Renal cortex interstitium (tissue), 15 donors: ENCODE measurements at places on chromosomes 7 and 10.

DNA sequence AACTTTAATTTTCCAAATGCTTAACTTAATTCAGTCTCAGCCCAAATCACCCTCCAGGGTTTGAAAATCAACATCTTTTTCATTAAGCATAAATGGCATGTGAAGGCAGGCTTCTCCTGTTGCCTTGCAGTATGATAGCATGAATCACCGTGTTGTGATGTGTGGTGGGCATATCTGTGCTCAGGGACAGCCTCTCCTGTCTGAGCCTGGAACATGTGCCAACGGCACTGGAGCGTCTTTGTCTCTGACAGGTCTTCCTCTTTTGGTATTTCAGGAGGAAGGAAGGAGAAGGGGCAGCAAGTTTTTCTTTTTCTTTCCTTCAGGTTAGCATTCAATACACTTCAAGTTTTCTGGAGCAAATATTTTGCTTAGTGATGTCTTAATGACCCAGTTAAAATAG is 57.6 kb downstream of the LRGUK start:
- DNase-seq = no peak

DNA sequence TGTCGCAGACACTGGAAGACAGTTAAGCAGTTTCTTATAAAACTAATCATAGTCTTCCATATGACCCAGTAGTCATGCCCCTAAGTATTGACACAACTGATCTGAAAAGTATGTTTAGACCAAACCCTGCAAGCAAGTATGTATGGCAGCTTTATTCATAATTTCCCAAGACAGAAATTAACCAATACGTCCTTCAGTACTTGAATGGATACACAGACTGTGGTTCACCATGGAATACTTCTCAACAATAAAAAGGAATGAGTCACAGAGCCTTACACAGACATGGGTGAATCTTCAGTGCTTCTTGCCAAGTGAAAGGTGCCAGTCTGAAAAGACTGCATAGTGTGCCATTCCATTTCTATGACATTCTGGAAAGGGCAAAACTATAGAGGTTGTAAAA is 50.2 kb upstream of the AKR1E2 start:
- DNase-seq = no peak

DNA sequence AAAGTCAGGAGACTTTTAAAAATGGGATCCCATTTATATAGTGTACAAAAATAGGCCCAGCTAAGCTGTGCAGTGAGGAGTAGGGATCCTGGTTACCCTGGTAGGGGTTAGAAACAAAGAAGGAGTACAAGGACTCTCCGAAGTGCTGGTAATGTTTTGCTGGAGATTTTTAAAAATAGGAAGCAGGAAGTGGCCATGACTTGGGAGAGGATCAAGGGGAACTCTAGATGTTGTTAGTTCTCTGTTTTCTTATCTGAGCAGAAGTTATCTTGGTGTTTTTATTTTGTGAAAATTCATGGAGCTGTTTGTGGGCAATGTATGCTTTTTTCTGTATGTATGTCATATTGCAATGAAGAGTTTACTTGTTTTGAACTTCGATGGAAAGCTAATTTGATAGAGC is 373.9 kb downstream of the SFMBT2 start:
- no peak for DNase-seq

- DNase-seq = no peak
Measured at GRCh38 chr7:66183700-66184099, 21.4 kb upstream of the TPST1 start.

DNA sequence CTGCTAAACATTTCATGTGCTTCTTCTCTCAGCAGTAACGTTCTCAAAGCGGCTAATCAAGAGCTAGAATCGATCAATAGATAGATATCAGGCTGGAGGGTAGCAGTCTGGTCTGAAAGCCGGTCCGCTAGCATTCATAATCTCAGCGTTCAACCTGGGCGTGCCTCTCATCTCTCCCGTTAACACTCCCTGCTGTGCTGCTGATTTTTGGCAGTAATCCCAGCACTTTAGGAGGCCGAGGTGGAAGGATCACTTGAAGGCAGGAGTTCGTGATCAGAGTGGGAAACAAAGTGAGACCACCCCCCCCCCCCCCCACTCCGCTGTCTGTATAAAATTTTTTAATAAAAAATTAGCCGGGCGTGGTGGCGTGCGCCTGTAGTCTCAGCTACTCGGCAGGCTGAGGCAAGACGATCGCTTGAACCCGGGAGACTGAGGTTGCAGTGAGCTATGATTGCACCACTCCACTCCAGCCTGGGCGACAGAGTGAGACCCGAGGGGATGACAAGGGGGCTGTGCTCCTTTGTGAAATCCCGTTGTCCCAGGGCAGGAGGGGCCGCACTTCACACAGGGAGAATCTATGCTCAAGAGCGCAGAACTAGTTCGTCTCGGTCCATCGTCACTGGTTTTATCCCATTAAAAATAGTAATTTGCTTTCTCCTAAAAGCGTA is 624 bp upstream of the CEP55 start:
- no peak for DNase-seq

DNA sequence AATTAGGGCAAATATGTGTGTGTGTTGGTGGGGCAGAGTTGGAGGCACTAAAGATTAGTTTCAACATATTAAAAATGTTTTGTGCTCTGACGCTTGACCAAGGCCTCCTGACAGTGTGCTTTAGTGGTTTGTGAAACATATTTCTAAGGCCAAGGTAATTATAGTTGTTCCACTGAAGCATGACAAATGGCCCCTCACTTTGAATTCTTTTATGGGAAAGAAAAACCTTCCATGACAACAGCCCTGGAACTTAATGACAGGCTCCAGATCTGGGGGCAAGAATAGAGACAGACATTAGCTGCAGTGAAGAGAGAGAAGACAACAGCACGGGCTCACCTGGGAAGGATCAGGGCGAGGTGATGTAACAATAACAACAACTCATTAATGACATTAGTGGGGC is 155.8 kb downstream of the CHN2 start:
- DNase-seq = no peak

GRCh38 chr7:30845426-30846135 is 66.1 kb upstream of the AQP1 start:
- no peak for DNase-seq
